ELF-1 (cell line): ENCODE measurements at places on chromosomes 6 and 20.

DNA sequence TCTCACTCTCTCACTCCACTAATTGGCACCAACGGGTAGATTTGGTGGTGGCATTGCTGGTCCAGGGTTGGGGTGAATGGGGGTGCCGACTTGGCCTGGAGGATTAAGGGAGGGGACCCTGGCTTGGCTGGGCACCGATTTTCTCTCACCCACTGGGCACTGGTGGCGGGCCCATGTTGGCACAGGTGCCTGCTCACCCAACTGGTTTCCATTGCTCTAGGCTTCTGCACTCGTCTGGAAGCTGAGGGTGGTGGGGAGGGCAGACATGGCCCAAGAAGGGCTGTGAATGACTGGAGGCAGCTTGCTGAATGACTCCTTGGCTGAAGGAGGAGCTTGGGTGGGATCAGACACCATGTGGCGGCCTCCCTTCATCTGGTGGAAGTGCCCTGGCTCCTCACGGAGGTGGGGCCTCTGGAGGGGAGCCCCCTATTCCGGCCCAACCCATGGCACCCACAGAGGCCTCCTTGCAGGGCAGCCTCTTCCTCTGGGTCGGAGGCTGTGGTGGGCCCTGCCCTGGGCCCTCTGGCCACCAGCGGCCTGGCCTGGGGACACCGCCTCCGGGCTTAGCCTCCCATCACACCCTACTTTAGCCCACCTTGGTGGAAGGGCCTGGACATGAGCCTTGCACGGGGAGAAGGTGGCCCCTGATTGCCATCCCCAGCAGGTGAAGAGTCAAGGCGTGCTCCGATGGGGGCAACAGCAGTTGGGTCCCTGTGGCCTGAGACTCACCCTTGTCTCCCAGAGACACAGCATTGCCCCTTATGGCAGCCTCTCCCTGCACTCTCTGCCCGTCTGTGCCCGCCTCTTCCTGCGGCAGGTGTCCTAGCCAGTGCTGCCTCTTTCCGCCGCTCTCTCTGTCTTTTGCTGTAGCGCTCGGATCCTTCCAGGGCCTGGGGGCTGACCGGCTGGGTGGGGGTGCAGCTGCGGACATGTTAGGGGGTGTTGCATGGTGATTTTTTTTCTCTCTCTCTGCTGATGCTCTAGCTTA is 11.2 kb downstream of the VEGFA start:
- DNase-seq, result no peak

GRCh38 chr20:10611357-10611756 is 62.4 kb downstream of the JAG1 start:
- peak; percentile 83 for DNase-seq

DNA sequence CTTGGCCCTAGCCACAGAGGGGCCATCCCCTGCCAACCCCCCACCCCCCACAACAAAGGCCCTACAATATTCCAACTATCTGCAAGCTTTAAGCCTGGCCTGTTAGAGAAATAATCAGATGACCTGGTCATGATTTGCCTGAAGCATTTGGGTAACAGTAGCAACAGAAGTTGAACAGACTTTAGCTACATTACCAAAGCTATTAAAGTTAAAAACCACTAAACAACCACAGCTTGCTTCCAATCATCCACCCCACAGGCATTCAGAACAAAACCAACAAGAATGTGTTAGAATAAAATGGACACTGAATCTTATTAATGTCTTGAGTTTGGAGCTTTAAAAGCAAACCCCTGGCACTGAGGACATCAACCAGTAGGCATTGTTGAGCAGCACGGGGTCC is 250.9 kb downstream of the LRFN2 start:
- no peak for DNase-seq

GRCh38 chr20:745683-746301 is 22.5 kb downstream of the SLC52A3 start:
- DNase-seq, result no peak

GRCh38 chr6:111427341-111428116 is 55.5 kb downstream of the REV3L start:
- no peak for DNase-seq

GRCh38 chr6:80254716-80255115 is 148.2 kb downstream of the BCKDHB start:
- no peak for DNase-seq

DNA sequence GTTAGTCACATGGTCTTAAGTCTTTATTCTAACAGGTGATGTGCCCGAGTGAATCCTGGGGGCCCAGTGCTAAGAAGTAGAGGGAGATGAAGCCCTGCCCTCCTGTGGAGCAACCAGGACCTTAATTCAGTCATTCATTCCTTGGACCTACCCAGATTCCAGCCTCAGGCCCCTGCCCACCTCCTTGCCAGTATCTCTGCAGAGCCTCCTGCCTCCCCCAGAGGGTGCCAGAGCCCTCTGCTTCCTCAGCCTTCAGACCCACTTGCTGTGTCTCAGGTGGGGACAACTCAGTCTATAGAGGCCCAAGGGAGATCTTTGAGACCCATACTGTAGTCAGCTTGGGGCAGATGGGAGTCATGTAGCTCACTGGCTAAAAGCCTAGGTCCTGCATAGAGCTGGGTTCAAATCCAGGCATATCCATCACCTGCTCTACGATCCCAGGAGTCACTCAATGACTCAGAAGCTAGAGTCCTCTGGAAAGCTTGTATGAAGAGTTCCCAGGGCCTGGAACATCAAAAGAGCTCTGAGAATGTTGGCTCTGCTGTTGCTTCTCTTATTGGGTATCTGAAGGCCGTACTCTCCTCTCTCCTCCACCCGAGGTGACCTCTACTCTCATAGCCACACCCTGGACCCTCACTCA is 3.9 kb upstream of the SIGLEC1 start:
- DNase-seq, result peak; percentile 75

DNA sequence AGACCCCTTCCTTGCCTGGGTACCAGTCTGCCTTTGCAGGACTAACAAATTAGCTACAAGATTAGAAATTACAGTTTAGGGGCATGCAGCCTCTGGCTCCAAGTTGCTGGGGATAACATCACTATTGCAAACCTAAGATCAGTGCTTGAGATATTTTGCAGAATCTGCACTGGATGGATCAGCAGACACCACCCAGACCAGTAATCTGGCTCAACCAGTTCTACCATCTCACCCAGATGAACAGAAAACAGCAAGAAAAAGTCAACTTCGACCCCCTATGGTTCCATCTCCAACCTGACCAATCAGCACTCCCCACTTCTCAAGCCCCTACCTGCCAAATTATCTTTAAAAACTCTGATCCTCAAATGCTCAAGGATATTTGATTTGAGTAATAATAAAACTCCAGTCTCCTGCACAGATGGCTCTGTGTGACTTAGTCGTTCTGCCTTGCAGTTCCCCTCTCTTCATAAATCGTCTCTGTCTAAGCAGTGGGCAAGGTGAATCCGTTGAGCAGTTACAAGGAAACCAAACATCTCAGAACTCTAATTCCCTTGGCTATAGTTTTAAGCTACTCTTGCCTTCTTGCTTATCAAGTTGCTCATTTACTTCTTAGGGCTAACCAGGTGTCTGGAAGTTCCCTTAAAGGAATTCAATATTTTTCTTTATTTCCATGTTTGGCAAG is 16.1 kb upstream of the LMBRD1 start:
- peak; percentile 53 for DNase-seq

GRCh38 chr20:35651958-35652357 is 12.7 kb downstream of the CPNE1 start:
- no peak for DNase-seq
